Posterior vena cava (tissue), 2 donors: ENCODE measurements at places on chromosomes 11 and 22.

GRCh38 chr11:9759519-9760192 is 95.8 kb downstream of the SWAP70 start:
- DNase-seq, result peak; percentile 96

- peak; percentile 96 for DNase-seq
Observed at GRCh38 chr11:114059278-114059983, at the start of gene ZBTB16. Gene ZBTB16 (plus strand): TSS chr11:114059711. CDS start chr11:114063301, 3,590 bp downstream.

- DNase-seq, result no peak
Observed at GRCh38 chr11:85281550-85281949, 345.6 kb downstream of the DLG2 start.

GRCh38 chr11:68010090-68011041 is at the start of gene ALDH3B1:
Gene ALDH3B1 (plus strand): TSS chr11:68010327. CDS start chr11:68015298, 4,971 bp downstream.
- peak; percentile 98 for DNase-seq

DNA sequence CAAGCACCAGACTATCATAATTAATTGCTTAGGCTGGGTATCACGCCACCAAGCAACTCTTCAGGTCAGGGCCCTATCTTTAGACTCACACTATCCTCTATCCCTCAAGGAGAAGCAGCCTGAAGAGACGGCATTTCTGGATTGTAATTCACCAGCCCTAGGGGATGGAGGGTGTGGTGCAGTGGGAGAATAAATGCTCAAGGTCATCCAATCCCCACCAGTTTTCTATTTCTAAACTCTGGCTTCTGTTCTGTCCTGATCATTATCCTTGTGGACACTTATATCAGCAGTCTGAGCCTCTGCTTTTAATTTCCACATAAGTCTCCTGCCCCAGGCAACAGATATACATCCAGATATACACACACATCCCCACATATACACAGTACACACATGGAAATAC is 13.1 kb upstream of the SIK2 start:
- no peak for DNase-seq

DNA sequence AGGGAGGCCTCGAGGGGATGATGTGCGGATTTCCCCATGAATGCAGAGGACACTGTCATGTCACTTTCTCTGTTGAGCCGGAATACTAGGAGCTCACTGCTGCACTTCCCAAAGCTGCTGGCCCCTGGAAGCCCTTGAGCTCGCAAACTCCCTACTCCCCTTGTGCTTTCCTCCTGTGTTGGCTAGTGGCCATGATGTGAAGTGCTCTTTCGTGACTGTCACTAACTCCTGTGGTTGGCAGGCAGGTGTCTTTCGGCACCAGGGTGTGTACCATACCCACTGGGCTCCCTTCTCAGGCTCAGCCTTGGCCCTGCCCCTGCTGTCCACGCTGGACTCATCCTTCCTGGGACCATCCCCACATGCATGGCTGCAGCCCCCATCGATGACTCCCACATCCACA is 86.2 kb downstream of the BTBD10 start:
- DNase-seq, result no peak

DNA sequence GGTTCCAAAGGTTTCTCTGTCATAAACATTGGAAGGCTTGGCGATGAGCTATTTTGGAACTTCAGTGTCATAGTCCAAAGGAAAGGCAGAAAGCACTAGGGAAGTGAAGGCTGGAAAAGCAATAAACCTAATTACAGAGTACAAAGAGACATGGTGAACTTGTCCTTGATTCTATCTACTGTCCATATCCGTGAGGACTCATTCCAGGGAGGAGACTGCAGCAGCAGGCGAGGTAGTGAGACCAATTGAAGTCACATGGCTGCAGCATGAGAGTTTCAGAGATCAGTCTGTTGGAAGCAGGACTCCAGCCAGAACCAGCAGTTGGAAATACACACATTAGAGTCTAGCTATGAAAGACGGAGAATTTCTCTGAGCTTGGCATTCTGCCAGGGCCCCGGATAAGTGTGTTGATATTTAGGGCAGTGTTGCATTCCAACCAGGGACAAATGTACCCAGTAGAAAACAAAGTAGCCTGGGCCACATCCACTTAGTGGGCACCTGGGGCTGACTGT is 54.1 kb upstream of the ARHGAP42 start:
- peak; percentile 80 for DNase-seq

GRCh38 chr22:27903805-27904473 is 15.1 kb downstream of the PITPNB start:
- DNase-seq, result no peak

- no peak for DNase-seq
Observed at GRCh38 chr11:130721736-130722135, 194.5 kb downstream of the SNX19 start.

GRCh38 chr11:86969258-86969657 is 14.1 kb upstream of the FZD4 start:
- no peak for DNase-seq

DNA sequence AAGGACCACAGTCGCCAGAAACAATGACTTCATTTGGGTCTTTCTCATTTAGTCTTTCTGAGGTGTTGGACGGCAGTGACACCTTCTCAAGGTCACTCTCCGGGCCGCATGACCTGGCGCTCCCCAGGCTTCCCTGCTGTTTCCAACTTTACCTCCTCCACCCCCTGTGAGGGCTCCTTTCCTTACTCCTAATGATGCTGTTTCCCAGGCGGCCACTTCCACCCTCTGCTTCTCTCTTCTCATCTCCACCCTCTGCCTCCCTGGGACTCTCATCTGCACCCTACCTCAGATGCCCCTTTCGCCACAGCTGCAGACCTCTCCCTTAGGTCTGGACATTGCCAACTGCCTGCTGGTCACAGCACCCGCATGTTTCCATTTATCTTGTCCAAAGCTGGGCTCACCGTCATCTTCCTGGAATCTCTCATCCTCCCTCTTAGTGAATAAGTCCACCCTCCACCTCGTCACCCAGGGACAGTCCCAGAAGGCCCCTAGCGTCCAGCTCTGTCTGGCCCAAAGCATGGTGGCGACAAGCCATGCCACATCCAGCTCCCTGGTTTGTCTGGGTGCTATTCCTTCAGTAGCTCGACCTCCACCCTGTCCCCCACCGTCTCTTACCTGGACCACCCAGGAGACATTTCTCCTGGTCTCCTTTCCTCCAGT is 113.8 kb downstream of the BUD13 start:
- peak; percentile 62 for DNase-seq

GRCh38 chr11:27055065-27055682 is 14.6 kb downstream of the BBOX1 start:
- DNase-seq, result no peak
